ENCODE measurements at places on chromosomes 1 and 21.
A peak's percentile ranks its signal among the peaks of the same experiment; 100 is the strongest.

- no peak for DNase-seq
- H3K4me1 ChIP-seq, result no peaks in the 10 kb centered on the region
- no peaks in the 10 kb centered on the region for H3K36me3 ChIP-seq
Observed at GRCh38 chr1:248136811-248137210, 8.1 kb upstream of the OR2M5 start.

GRCh38 chr1:201614262-201615015 is 75.5 kb downstream of the NAV1 start:
- no peak for DNase-seq
- H3K4me1 ChIP-seq, result peaks cover 7% of the 10 kb centered on the region
- H3K27ac ChIP-seq, result no peak overlapping the region
- H3K27me3 ChIP-seq, result no peaks in the 10 kb centered on the region
- no peaks in the 10 kb centered on the region for H3K36me3 ChIP-seq

DNA sequence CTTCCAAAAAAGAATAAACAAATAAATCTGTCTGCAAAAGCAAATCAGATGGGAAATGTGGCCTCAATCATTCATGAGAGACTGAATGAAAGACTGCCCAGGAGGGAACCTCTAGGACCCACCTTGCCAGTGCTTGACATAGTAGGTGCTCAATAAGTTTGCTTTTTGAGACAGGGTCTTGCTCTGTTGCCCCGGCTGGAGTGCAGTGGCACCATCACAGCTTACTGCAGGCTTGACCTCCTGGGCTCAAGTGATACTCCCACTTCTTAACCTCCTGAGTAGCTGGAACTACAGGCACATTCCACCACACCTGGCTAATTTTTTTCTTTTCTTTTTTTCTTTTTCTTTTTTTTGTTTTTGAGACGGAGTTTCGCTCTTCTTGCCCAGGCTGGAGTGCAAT is 40.3 kb upstream of the CCSAP start:
- no peaks in the 10 kb centered on the region for H3K27me3 ChIP-seq
- no peaks in the 10 kb centered on the region for H3K36me3 ChIP-seq
- H3K4me1 ChIP-seq, result no peaks in the 10 kb centered on the region
- no peak overlapping the region for H3K4me3 ChIP-seq

GRCh38 chr1:30692948-30693301 is 30.5 kb downstream of the MATN1 start:
- H3K27ac ChIP-seq, result peak overlapping the region; percentile 97
- H3K4me3 ChIP-seq, result no peak overlapping the region
- no peaks in the 10 kb centered on the region for H3K36me3 ChIP-seq
- no peaks in the 10 kb centered on the region for H3K27me3 ChIP-seq
- DNase-seq, result no peak

DNA sequence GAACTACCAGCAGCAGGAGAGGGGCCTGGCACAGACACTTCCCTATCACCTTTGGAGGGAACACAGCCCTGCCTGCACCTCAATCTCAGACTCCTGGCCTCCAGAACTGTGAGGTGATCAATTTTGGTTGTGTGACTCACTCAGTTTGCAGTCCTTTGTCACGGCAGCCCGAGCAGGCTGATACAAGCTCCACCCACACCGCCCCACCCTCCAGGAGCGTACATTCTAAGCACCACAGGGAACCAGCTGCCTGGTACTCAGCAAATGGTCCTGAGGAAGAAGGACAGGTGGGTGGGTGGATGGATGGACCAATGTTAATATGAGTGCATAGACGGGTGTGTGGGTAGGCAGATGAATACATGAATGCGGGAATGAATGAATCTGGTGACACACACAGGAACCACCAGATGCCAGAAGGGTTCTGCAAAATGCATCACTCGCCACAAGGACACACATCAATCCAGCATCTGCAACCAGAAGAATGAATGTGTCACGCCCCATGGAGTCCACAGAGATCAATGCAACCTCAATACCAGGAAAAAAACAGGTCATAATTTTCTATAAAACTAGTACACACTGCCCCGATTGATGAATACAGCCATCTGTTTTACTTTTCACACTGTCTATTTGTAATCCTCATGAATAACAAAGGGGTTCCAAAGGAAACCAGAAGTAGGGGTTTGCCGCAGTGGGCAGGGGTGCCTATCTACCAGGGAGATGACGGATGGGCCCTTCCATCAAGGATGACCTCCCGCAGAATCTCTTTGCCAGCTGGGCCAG is 284.5 kb downstream of the NPHP4 start:
- H3K36me3 ChIP-seq, result no peaks in the 10 kb centered on the region
- no peak for DNase-seq
- no peaks in the 10 kb centered on the region for H3K27me3 ChIP-seq
- H3K27ac ChIP-seq, result no peak overlapping the region

- H3K27me3 ChIP-seq, result no peaks in the 10 kb centered on the region
- H3K4me1 ChIP-seq, result peaks cover 38% of the 10 kb centered on the region
- H3K36me3 ChIP-seq, result no peaks in the 10 kb centered on the region
- no peak for DNase-seq
Observed at GRCh38 chr1:54054438-54054749, 986 bp downstream of the TCEANC2 start.

- no peak for DNase-seq
- H3K4me3 ChIP-seq, result peak overlapping the region; percentile 92
- H3K27ac ChIP-seq, result peak overlapping the region; percentile 88
- peaks cover 33% of the 10 kb centered on the region for H3K4me1 ChIP-seq
- no peaks in the 10 kb centered on the region for H3K27me3 ChIP-seq
Observed at GRCh38 chr1:52727114-52727586, 897 bp downstream of the ZYG11B start.

- no peak overlapping the region for H3K4me3 ChIP-seq
- DNase-seq, result no peak
- no peaks in the 10 kb centered on the region for H3K27me3 ChIP-seq
- H3K4me1 ChIP-seq, result no peaks in the 10 kb centered on the region
- H3K36me3 ChIP-seq, result no peaks in the 10 kb centered on the region
Observed at GRCh38 chr1:210688512-210689234, 360.0 kb downstream of the HHAT start.

- H3K36me3 ChIP-seq, result no peaks in the 10 kb centered on the region
- peaks cover 8% of the 10 kb centered on the region for H3K4me1 ChIP-seq
- H3K4me3 ChIP-seq, result no peak overlapping the region
- H3K27ac ChIP-seq, result no peak overlapping the region
- DNase-seq, result no peak
Observed at GRCh38 chr21:34514576-34515115, 2.6 kb upstream of the KCNE1 start.

- no peaks in the 10 kb centered on the region for H3K27me3 ChIP-seq
- H3K4me3 ChIP-seq, result peak overlapping the region; percentile 70
- peak overlapping the region; percentile 93 for H3K27ac ChIP-seq
- no peak for DNase-seq
- H3K36me3 ChIP-seq, result peaks cover 10% of the 10 kb centered on the region
Observed at GRCh38 chr1:229507502-229507901, 639 bp downstream of the NUP133 start.

GRCh38 chr1:171826973-171827372 is 14.3 kb upstream of the DNM3 start:
- H3K27ac ChIP-seq, result no peak overlapping the region
- DNase-seq, result no peak
- no peaks in the 10 kb centered on the region for H3K27me3 ChIP-seq
- no peak overlapping the region for H3K4me3 ChIP-seq
- no peaks in the 10 kb centered on the region for H3K36me3 ChIP-seq

- no peak overlapping the region for H3K27ac ChIP-seq
- no peak for DNase-seq
- H3K4me3 ChIP-seq, result no peak overlapping the region
- peaks cover 8% of the 10 kb centered on the region for H3K4me1 ChIP-seq
- H3K27me3 ChIP-seq, result no peaks in the 10 kb centered on the region
- no peaks in the 10 kb centered on the region for H3K36me3 ChIP-seq
Observed at GRCh38 chr1:1129381-1129821, 13.5 kb upstream of the C1orf159 start.

- no peaks in the 10 kb centered on the region for H3K4me1 ChIP-seq
- no peaks in the 10 kb centered on the region for H3K36me3 ChIP-seq
- no peak overlapping the region for H3K4me3 ChIP-seq
- H3K27ac ChIP-seq, result no peak overlapping the region
- no peak for DNase-seq
Observed at GRCh38 chr1:92536211-92536979, 49.7 kb upstream of the GFI1 start.

- H3K27me3 ChIP-seq, result no peaks in the 10 kb centered on the region
- H3K4me1 ChIP-seq, result no peaks in the 10 kb centered on the region
- H3K4me3 ChIP-seq, result no peak overlapping the region
- no peak for DNase-seq
- no peak overlapping the region for H3K27ac ChIP-seq
- no peaks in the 10 kb centered on the region for H3K36me3 ChIP-seq
Observed at GRCh38 chr1:173161510-173162221, 45.5 kb downstream of the TNFSF4 start.

DNA sequence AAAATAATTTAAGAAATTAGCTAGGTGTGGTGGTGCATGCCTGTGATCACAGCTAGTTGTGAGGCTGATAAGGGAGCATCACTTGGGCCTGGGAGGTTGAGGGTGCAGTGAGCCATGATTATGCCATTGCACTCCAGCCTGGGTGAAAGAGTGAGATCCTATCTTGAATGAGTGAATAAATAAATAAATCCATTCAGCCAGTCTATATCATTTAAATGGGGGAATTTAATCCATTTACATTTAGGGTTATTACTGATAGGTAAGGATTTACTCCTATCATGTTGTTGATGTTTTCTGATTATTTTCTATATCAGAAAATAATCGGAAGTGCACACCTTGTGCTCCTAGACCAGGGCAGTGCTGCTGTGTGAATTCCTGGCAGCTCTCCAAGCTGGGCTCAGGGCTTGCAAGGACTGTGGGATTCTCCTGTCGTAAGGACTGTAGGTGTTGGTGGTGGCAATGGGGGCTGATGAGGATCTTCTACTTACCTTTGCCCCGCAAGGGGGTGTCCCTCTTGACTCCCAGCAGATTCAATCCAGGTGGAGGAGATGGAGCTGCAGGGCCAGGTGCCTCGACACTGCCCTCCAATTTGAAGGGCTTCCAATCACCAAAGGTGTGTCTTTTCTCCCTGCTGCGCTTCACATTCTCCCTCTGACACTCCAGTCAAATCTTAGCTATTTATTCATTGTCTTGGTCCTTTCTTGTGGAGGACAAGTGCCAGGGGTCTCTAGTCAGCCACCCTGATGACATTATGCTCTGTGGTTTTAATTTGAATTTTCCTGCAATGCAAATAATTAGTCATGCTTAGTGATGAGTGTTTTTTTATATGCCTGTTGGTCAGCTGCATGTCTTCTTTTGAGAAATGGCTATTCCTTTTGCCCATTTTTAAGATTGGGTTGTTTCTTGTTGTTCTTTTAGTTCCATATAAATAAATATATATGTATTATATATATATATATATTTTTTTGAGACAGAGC is 14.1 kb upstream of the TRAPPC10 start:
- H3K27me3 ChIP-seq, result no peaks in the 10 kb centered on the region
- no peak overlapping the region for H3K27ac ChIP-seq
- H3K4me3 ChIP-seq, result no peak overlapping the region
- DNase-seq, result no peak
- no peaks in the 10 kb centered on the region for H3K36me3 ChIP-seq

GRCh38 chr1:82225421-82226185 is 424.9 kb downstream of the ADGRL2 start:
- H3K4me3 ChIP-seq, result no peak overlapping the region
- DNase-seq, result no peak
- no peaks in the 10 kb centered on the region for H3K27me3 ChIP-seq
- no peak overlapping the region for H3K27ac ChIP-seq

- no peaks in the 10 kb centered on the region for H3K4me1 ChIP-seq
- H3K27me3 ChIP-seq, result no peaks in the 10 kb centered on the region
- no peak within 1 kb of the TSS for H3K27ac ChIP-seq
- no peaks in the 10 kb centered on the region for H3K36me3 ChIP-seq
- DNase-seq, result no peak
- no peak within 1 kb of the TSS for H3K4me3 ChIP-seq
Observed at GRCh38 chr1:169733924-169734323, at the start of gene SELE. SELE (minus strand) TSS chr1:169734079; CDS start chr1:169733612, 467 bp downstream.

DNA sequence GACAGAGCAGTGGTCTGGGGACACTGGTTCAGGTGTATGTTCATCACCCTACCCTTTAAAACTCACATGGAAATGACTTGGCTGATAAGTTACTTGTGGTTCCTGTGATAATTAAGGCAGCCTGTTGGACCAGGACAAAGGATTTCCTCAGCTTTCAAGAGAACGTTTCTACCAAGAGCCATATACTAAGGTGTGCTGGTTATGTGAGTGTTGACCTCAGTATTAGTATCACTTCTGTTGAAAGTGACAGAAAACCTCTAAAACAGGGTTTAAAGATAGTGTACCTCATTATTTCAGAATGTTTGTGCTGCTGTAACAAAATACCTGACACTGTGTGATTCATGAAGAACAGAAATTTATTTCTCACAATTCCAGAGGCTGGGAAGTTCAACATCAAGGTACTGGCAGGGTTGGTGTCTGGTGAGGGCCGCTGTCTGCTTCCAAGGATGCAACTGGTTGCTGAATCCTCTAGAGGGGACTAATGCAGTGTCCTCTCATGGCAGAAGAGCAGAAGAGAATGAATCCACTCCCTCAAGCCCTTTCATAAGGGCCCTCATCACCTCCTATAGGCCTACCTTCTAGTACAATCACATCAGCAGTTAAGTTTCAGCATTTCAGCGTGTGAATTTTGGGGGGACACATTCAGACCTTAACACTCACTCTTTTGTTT is 54.9 kb downstream of the UCK2 start:
- H3K27me3 ChIP-seq, result no peaks in the 10 kb centered on the region
- no peaks in the 10 kb centered on the region for H3K4me1 ChIP-seq
- H3K36me3 ChIP-seq, result no peaks in the 10 kb centered on the region

- no peak overlapping the region for H3K27ac ChIP-seq
- no peak overlapping the region for H3K4me3 ChIP-seq
- no peak for DNase-seq
- H3K36me3 ChIP-seq, result no peaks in the 10 kb centered on the region
- H3K4me1 ChIP-seq, result no peaks in the 10 kb centered on the region
Observed at GRCh38 chr1:105072446-105072845, 1322.7 kb downstream of the AMY1C start.

GRCh38 chr1:205598841-205599668 is 32.8 kb downstream of the ELK4 start:
- H3K27me3 ChIP-seq, result no peaks in the 10 kb centered on the region
- peak overlapping the region; percentile 80 for H3K27ac ChIP-seq
- H3K4me1 ChIP-seq, result peaks cover 24% of the 10 kb centered on the region
- H3K36me3 ChIP-seq, result no peaks in the 10 kb centered on the region
- DNase-seq, result no peak
- no peak overlapping the region for H3K4me3 ChIP-seq

DNA sequence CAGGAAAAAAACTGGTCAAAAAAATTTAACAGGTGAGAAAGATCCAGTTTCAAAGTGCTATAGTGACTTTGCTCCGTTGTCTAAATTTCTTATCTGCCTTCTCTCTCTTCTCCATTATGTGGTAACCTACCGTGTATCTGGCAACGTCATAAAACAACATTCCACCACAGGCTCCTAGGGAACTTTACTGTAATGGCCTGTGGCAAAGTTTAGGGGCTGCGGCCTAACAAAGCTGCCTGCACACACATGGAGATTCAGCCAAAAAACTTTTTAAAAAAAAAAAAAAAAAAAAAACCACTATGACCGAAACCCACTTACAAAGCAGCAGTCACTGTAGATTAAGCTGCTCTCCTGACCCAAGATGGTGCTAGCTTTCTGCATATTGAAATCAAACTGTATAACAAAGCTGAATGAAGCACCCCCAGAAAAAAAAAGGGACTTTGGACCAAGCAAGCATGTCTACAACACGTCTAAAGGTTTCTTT is 202.6 kb downstream of the SLC45A1 start:
- peaks cover 66% of the 10 kb centered on the region for H3K4me1 ChIP-seq
- DNase-seq, result no peak
- H3K27ac ChIP-seq, result no peak overlapping the region
- no peaks in the 10 kb centered on the region for H3K36me3 ChIP-seq
- H3K4me3 ChIP-seq, result no peak overlapping the region
- no peaks in the 10 kb centered on the region for H3K27me3 ChIP-seq

- H3K36me3 ChIP-seq, result no peaks in the 10 kb centered on the region
- H3K27me3 ChIP-seq, result no peaks in the 10 kb centered on the region
- no peaks in the 10 kb centered on the region for H3K4me1 ChIP-seq
- no peak overlapping the region for H3K27ac ChIP-seq
- H3K4me3 ChIP-seq, result no peak overlapping the region
- DNase-seq, result no peak
Observed at GRCh38 chr1:87113313-87113712, 198.9 kb downstream of the HS2ST1 start.
